ENCODE measurements at places on chromosomes 1 and 21. TPM values are rescaled to one million over a fixed set of nuclear protein-coding genes. Genes with fewer than 3 reads are reported as not detected.

Gene PRDM16
- not detected for total RNA-seq

Gene NENF
- 80.7 TPM for total RNA-seq

Gene OLIG1
- total RNA-seq, result not detected

Gene DCST1
- total RNA-seq, result not detected

Gene CYP4A22
- total RNA-seq, result not detected

All from foreskin keratinocyte (primary cell).